ENCODE measurements at places on chromosomes 6 and 20.

GRCh38 chr6:33312361-33313104, 1.3 kb downstream of the TAPBP start:
- DNase-seq, result peak; percentile 90

DNA sequence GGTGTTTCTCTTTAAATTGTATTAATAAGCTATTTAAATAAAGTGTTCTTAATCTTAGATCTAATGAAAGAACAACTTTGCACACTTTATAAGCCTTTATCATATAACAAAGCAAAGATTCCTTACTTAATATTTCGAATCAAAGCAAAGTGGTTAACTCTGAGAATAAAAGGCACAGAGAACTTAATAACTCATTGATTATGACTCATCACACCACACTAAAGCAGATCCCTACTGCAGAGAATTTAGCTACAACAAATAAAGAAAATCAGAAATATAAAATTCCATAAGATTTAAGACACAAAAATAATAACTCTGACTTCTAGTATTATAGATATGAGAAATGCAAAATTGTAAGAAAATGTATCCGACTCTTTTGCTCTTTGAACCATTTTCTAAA, 135.6 kb upstream of the RUNX2 start:
- DNase-seq, result no peak

DNA sequence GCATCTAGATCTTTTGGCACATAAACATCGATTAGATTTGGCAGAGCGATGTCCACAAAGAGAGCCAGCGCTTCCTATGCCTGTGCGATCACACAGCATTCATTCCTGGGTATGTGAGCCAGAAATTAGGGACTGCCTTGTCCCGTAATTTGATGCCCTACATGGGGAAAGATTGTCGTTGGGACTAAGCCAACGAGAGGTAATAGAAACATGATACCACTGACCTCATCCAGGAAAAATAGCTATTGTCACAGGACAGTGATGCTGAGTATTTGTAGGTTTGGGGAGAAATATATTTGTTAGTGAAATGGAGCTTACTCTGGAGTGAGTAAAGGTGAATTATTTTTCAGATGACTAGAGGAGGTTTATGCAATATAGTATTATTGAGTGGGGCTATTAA, 154.0 kb downstream of the TSHZ2 start:
- DNase-seq, result no peak

- no peak for DNase-seq
Observed at GRCh38 chr6:11931296-11932035, 80.6 kb upstream of the HIVEP1 start.

- no peak for DNase-seq
Observed at GRCh38 chr6:117200067-117200466, 65.3 kb upstream of the VGLL2 start.

DNA sequence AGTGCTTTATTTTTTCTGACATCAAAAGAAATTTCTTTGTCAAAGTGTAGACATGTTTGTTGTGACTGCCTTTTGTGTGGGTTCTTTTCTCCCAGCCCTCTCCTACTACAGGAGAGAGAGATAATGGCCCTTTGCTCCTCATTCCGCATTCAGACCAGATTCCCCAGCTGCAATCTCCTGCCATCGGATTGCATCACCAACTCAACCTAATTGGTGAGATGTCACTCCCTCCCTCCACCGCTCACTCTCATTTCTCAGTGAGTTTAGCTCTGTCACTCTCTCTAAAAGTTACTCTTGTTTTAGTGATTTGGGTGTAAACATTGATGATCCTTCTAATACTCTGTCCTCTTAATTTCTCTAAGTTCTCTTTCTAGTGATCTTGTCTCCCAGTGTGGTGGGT, 22.7 kb downstream of the UTRN start:
- no peak for DNase-seq

GRCh38 chr6:30722280-30723112, 2.3 kb downstream of the TUBB start:
- DNase-seq, result peak; percentile 53

DNA sequence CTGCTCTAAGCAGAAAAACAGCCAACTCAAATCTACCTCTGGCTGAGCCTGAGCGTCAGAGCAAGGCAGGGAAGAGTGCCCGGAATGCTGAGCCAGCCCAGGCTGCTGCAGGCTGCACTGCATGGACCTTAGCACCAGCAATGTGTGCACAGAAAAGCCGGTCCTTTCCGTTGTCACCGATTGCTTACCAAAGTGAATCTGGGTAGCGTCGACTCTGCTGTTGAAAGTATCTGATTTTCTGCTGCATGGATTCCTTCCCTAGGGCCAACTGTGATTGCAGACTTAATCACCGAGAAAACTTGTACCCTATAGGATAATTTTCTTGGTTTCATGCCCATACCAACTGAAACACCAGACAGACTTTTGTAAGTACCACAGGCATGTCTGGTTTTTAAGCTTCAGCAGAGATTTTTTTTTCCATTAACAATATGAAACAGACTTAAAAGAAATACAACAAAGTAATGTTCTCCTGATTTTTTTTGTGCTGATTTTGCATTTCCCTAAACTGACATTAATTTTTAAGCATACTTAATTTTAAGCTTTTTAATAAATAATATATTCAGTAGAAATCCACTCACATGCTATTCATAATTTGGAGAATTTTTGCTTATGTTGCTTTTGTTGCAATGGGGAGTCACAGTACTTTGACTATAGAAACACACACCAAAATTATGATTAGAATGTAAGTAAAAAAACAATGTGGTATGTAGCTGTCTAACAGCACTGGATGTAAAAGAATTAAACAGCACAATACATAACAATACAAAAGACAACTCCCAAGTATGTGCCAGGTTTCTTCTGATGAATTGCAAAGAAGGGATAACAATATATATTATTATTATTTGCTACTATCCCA, 218.0 kb downstream of the THBS2 start:
- peak; percentile 38 for DNase-seq

DNA sequence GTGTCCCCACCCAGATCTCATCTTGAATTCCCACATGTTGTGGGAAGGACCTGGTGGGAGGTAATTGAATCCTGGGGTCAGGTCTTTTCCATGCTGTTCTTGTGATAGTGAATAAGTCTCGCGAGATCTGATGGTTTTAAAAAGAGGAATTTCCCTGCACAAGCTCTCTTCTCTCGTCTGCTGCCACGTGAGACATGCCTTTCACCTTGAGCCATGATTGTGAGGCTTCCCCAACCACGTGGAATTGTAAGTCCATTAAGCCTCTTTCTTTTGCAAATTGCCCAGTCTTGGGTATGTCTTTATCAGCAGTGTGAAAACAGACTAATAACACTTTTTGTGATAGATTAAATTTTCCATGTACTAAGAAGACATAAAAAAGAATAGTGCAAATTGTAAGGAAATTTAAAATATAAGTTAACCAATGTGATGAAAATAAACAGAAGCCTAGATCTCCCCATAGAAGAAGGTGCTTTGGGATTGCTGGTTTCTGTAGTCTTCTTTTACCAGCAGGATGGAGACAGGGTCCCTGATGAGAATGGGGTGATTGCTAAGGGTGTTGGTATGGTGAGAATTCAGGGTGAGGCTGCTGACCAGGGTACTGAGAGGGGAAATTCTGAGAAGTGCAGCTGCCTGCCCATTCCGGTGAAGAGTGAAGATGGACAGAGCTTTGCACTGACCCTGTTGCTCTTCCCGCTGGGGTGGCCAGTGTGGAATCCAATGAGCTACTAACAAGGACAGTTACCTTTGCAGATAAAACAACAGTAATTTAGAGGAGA, 50.7 kb downstream of the BMP2 start:
- peak; percentile 24 for DNase-seq

DNA sequence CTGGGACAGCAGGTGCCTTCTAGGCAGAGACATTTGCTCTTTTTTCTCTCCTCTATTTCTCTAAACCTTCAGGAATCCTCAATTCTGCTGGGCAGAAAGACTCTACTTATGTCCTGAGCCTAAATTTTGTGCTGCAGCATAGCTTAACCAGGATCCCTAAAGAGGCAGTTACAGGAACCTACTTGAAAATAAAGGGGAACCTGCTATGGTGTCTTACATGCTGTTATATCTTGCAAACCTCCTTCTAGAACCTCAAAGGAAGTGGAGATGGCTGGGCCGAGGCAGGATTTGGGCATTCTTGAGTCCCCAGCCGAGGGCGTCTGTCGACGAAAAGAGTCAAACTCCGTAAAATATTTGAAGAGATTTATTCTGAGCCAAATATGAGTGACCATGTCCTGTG, 17.1 kb upstream of the GMNN start:
- no peak for DNase-seq

DNA sequence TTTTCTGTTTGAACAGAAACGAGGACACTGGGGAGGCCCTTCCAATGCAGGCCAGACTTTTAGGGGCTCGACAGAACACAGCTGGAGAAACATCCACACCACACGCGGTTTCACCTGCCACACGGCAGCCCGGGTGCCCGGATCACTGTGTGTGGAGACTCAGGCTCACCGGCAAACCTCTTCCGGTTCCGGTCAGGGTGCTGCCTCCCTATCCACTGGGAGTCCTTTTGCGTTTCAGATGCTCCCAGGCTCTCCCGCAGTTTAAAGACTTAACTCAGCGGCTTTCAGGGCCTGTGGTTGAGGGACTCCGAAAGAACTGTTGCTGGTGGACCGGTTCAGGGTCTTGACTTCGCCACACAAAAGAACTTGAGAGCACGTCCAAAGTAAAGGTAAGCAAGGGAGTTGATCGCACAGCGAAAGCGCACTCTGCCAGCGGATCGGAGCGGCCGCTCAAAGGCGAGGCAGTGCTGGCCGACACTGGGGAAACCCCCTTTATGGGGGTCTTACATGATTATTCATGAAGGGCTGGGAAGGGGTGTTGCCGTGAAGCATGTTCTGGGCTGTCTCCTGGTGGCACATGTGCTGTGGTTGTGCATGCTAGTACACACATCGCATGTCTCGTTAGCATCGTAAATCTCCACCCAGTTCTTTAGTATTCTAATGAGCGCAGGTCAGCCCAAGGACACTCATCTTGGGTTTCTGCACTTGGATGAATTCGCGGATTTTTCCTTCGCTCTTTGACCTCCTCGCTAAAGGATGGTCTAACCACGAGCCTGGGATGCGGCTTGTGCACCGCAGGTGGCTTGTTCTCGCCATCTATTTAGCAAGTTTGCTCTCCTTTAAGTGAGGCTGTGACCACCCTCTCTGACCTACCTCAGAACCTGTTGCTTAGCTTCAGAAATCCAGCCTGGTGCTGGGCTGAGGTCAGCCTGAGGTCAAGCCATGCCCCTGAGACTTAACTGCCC, 180.3 kb downstream of the CDH26 start:
- DNase-seq, result peak; percentile 55

GRCh38 chr20:20342066-20342465, 25.8 kb upstream of the INSM1 start:
- DNase-seq, result no peak

- DNase-seq, result no peak
Observed at GRCh38 chr6:118768904-118769325, 117.5 kb upstream of the CEP85L start.

- DNase-seq, result no peak
Observed at GRCh38 chr6:23790756-23791155, 335.3 kb upstream of the NRSN1 start.

GRCh38 chr20:14049111-14049510, 53.8 kb downstream of the MACROD2 start:
- DNase-seq, result no peak

- DNase-seq, result no peak
Observed at GRCh38 chr20:60286764-60287163, 328.5 kb downstream of the CDH26 start.

- no peak for DNase-seq
Observed at GRCh38 chr6:2870046-2870636, 28.5 kb upstream of the SERPINB1 start.

GRCh38 chr6:5937169-5937909, 69.4 kb downstream of the NRN1 start:
- no peak for DNase-seq

GRCh38 chr6:32214126-32214525, 9.7 kb downstream of the NOTCH4 start:
- DNase-seq, result no peak

GRCh38 chr6:18276610-18277236, 12.4 kb upstream of the DEK start:
- no peak for DNase-seq

- DNase-seq, result no peak
Observed at GRCh38 chr6:161870236-161870901, 596.5 kb upstream of the AGPAT4 start.

GRCh38 chr20:47531458-47531857, 29.8 kb downstream of the NCOA3 start:
- no peak for DNase-seq

- DNase-seq, result no peak
Observed at GRCh38 chr6:3569816-3570215, 113.0 kb upstream of the SLC22A23 start.

DNA sequence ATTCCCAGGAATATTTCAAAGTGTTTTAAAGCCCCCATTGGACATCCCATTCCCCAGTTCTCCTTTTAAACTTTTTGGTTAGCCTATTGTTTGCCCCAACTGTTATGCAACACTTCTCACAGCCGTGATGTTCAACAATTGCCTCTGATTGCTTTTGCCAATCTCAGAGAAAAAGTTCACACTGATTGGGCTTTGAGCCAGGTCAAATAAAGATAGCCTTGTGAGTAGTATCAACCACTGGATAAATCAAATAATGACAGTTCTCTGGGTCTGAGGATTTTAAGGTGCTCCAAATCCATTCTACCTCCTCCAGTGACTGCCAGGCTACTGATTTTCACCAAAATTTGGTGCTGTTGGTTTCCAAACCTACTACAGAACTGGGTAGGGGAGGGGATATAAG, 19.1 kb upstream of the NOP56 start:
- DNase-seq, result no peak

GRCh38 chr20:8232332-8232731, 100.3 kb downstream of the PLCB1 start:
- no peak for DNase-seq

- DNase-seq, result no peak
Observed at GRCh38 chr6:91149956-91150705, 563.3 kb upstream of the MAP3K7 start.

- DNase-seq, result peak; percentile 48
Observed at GRCh38 chr20:542777-543368, 717 bp downstream of the CSNK2A1 start.

DNA sequence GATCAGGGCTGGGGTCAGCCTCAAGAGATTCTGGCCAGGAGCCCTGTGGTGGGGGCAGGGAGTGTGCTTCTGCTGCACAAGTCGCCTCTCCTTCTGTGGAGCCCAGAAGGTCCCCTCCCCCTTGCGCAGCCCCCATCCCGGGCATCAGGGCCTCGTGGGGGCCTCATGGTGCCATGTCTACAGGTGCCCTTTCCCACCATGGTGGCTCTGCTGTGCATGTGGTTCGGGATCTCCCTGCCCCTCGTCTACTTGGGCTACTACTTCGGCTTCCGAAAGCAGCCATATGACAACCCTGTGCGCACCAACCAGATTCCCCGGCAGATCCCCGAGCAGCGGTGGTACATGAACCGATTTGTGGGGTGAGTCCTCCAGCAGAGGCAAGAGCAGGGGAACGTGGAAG, 48.1 kb downstream of the TM9SF4 start:
- no peak for DNase-seq

- no peak for DNase-seq
Observed at GRCh38 chr20:19504251-19504650, 253.8 kb upstream of the RIN2 start.

GRCh38 chr20:32429343-32429742, 71.2 kb downstream of the ASXL1 start:
- no peak for DNase-seq

All from RWPE1 (cell line).